ENCODE measurements at places on chromosomes 6 and 20. TPM values are rescaled to one million over a fixed set of nuclear protein-coding genes. Genes with fewer than 3 reads are reported as not detected.

DNA sequence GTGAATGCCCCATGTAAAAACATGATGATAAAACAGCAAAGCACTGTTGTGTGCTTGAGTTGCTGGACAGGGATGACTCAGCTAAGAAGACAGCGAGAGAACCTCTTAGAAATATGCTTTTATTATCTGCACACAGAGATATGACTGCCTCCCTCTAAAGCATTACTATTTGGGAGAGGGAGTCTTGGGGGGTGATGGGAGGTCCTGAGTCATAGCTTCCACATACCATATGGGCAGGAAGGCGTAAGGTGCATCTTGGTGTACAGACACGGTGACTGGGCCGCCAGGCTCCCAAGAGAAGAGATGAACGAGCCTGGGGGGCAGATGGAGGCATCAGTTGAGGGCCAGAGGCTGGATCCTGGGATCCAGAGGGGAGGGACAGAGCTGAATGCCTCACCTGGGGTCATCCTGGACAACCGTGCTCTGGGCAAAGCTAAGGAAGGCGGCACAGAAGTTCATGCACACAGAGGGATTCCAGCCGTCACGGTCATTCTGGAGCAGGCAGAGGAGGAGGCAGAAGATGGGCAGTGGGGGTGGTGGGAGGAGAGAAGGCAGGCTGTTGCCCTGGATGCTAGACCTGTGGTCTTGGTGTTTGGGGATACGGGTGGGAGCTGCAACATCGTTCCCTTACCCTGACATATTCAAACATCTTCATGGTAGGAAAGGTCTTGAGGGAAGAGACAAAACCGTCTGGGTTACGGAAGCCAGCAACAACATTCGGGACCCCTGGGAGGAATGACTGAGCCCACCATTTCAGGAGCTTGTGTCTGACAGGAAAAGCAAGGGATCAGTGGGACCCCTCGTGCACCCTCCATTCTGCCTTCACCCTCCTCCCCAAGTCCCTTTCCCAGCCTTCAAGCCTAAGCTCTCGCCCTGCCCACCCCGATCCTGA is 2.0 kb downstream of the DXO start:
- no peak overlapping the region for H3K4me3 ChIP-seq
- DNase-seq, result no peak
- peaks cover 52% of the 10 kb centered on the region for H3K36me3 ChIP-seq
- H3K27ac ChIP-seq, result no peak overlapping the region
- no peaks in the 10 kb centered on the region for H3K27me3 ChIP-seq
- no peaks in the 10 kb centered on the region for H3K4me1 ChIP-seq

- no peak overlapping the region for H3K27ac ChIP-seq
- no peak for DNase-seq
Measured at GRCh38 chr6:88374553-88374952, 208.4 kb upstream of the CNR1 start.

Gene RSPH9
- total RNA-seq, result not detected

Gene MYLK2
- not detected for total RNA-seq

Gene BCKDHB
- total RNA-seq, result 17.9 TPM

Gene LRRC73
- total RNA-seq, result not detected

Gene MYBL2
- total RNA-seq, result 27.2 TPM

- H3K4me3 ChIP-seq, result no peak overlapping the region
- H3K27ac ChIP-seq, result no peak overlapping the region
- DNase-seq, result no peak
- H3K27me3 ChIP-seq, result no peaks in the 10 kb centered on the region
- H3K4me1 ChIP-seq, result no peaks in the 10 kb centered on the region
Measured at GRCh38 chr6:29491574-29491973, 3.8 kb upstream of the MAS1L start.

DNA sequence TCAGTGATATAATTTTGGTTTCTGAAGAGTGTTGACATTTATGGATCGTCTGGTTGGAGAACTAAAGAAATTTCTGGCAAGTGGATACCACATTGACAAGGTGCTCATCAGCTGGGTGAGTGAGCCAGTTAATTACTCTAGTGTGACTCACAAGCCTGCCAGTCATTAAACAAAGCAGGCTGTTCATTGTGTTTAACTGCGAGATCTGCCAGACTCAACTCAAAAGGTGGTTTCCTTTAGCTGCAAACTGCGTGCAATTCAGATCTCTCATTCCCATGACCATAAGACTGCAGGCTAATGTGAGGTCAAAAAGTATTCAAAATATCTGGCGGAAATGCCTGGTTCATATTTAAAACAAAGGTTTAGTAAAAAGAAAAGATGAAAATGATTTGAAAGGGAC is 32.5 kb upstream of the IYD start:
- no peaks in the 10 kb centered on the region for H3K36me3 ChIP-seq
- H3K27me3 ChIP-seq, result no peaks in the 10 kb centered on the region
- H3K4me1 ChIP-seq, result no peaks in the 10 kb centered on the region
- no peak overlapping the region for H3K27ac ChIP-seq
- no peak for DNase-seq

- no peaks in the 10 kb centered on the region for H3K36me3 ChIP-seq
- H3K27ac ChIP-seq, result no peak overlapping the region
- no peak for DNase-seq
- H3K27me3 ChIP-seq, result no peaks in the 10 kb centered on the region
Measured at GRCh38 chr6:56978530-56978929, 23.6 kb downstream of the BEND6 start.

DNA sequence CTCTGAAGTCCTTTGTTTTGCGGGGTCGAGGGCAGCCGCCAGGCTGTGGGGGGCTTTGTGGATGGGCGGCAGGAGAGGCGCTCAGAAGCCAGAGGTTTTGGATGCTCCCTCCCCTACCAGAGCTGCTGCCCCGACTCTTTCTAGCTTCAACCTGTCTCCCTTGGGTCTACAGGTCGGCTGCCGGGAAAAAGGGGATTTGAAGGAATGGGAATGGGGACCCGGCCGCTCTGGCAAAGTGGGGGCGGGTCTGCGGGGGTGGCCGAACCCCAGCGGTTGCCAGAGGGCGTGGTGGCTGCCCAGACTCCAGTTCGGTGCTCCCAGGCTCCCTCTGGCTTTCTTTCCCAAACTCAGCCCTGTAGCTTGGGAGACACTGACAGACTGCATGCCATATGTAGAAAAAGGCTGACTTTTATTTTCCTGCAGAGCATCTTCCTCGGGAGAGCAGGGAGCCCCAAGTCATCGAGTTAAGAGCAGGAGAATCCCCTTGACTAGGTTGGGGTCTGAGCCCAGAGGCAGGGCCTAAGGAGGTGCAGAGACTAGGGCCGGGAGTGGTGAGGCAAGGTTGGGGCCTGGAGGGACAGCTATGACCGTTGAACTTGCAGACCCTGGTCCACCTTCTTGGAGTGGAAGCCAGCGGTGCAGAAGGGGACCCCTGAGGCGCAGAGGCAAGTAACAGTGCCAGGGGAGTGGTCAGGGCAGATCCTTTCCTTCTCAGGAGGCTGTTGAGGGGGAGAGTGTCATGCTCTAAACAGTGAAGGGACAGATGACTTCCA is 1.4 kb upstream of the PPP1R18 start:
- no peak for DNase-seq
- no peaks in the 10 kb centered on the region for H3K36me3 ChIP-seq
- peak overlapping the region; percentile 86 for H3K27ac ChIP-seq
- peaks cover 48% of the 10 kb centered on the region for H3K4me1 ChIP-seq
- no peaks in the 10 kb centered on the region for H3K27me3 ChIP-seq

Gene ASIP
- total RNA-seq, result not detected

DNA sequence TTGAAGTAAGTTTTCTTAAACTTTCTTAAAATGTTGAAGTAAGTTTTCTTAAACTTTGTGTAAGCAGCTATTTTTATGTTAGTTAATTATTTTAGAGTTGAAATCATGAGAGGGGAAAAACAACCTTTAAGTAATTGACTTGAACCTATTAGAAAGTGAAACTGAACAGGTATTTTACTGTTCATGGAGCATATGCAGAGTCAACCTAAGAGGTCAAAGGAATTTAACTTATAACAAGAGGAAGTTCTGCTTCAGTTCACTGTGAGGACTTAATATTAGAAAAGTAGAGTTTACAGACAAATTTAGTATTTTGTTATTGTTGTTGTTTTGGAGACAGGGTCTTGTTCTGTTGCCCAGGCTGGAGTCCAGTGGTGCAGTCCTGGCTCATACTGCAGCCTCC is 38.0 kb downstream of the CDYL start:
- no peak for DNase-seq
- no peaks in the 10 kb centered on the region for H3K27me3 ChIP-seq
- H3K27ac ChIP-seq, result no peak overlapping the region
- no peaks in the 10 kb centered on the region for H3K4me1 ChIP-seq
- H3K36me3 ChIP-seq, result no peaks in the 10 kb centered on the region

GRCh38 chr6:154805288-154805911 is 72.2 kb downstream of the SCAF8 start:
- no peak overlapping the region for H3K27ac ChIP-seq
- H3K36me3 ChIP-seq, result no peaks in the 10 kb centered on the region
- H3K27me3 ChIP-seq, result no peaks in the 10 kb centered on the region
- no peaks in the 10 kb centered on the region for H3K4me1 ChIP-seq

- no peaks in the 10 kb centered on the region for H3K4me1 ChIP-seq
- no peaks in the 10 kb centered on the region for H3K36me3 ChIP-seq
- no peak overlapping the region for H3K27ac ChIP-seq
- no peaks in the 10 kb centered on the region for H3K27me3 ChIP-seq
- no peak overlapping the region for H3K4me3 ChIP-seq
- DNase-seq, result no peak
Measured at GRCh38 chr6:159929819-159930218, 39.0 kb downstream of the MAS1 start.

Gene PLEKHG1
- 76.1 TPM for total RNA-seq

Gene MYB
- total RNA-seq, result 15.3 TPM

Gene DACT2
- total RNA-seq, result 1.1 TPM

- H3K27ac ChIP-seq, result peak overlapping the region; percentile 12
- no peaks in the 10 kb centered on the region for H3K36me3 ChIP-seq
- no peaks in the 10 kb centered on the region for H3K4me1 ChIP-seq
- H3K4me3 ChIP-seq, result no peak overlapping the region
Measured at GRCh38 chr6:119261944-119262284, 87.6 kb downstream of the MAN1A1 start.

DNA sequence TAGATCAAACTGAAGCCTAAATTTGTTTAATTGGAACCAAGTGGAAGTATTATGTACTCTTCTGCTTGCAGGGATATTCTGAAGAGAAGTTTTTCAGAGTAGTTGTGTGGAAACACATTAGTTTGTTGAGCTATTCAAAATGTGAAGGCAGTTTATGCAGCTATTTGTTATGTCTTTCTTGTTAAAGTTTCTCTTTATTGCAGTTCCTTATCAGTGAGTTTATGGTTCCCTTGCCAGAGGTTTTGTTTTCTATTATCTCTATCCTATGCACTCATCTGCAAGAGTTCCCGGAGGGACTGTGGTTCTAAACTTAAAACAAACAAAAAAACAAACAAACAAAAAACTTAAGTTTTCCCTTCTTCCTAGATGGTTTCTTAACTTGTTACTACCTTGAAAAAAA is 143.7 kb upstream of the SLC22A16 start:
- no peaks in the 10 kb centered on the region for H3K36me3 ChIP-seq
- no peak overlapping the region for H3K4me3 ChIP-seq
- DNase-seq, result no peak
- H3K4me1 ChIP-seq, result no peaks in the 10 kb centered on the region

- peak within 1 kb of the TSS; percentile 1 for H3K4me3 ChIP-seq
- peak; percentile 85 for DNase-seq
- peaks cover 38% of the 10 kb centered on the region for H3K4me1 ChIP-seq
- H3K27ac ChIP-seq, result no peak within 1 kb of the TSS
- H3K27me3 ChIP-seq, result no peaks in the 10 kb centered on the region
- no peaks in the 10 kb centered on the region for H3K36me3 ChIP-seq
Measured at GRCh38 chr20:62427172-62428001, at the start of gene RBBP8NL. Gene RBBP8NL (minus strand): TSS chr20:62427539. CDS start chr20:62419647, 7,892 bp downstream.

Gene PTCHD4
- not detected for total RNA-seq

Gene ZGPAT
- 49.2 TPM for total RNA-seq

- DNase-seq, result no peak
- no peaks in the 10 kb centered on the region for H3K36me3 ChIP-seq
- no peaks in the 10 kb centered on the region for H3K4me1 ChIP-seq
- H3K27me3 ChIP-seq, result no peaks in the 10 kb centered on the region
- no peak overlapping the region for H3K4me3 ChIP-seq
Measured at GRCh38 chr6:128303870-128304269, 216.5 kb downstream of the PTPRK start.

GRCh38 chr20:1508574-1508973 is 17.4 kb upstream of the SIRPB2 start:
- no peak overlapping the region for H3K4me3 ChIP-seq
- DNase-seq, result no peak
- H3K36me3 ChIP-seq, result no peaks in the 10 kb centered on the region

Gene F13A1
- 13.0 TPM for total RNA-seq

- H3K36me3 ChIP-seq, result peaks cover 11% of the 10 kb centered on the region
- no peaks in the 10 kb centered on the region for H3K27me3 ChIP-seq
- H3K4me3 ChIP-seq, result peak within 1 kb of the TSS; percentile 79
Measured at GRCh38 chr20:3786665-3787323, at the start of gene CENPB. Gene CENPB (minus strand): TSS chr20:3786740. CDS start chr20:3786483, 257 bp downstream.

DNA sequence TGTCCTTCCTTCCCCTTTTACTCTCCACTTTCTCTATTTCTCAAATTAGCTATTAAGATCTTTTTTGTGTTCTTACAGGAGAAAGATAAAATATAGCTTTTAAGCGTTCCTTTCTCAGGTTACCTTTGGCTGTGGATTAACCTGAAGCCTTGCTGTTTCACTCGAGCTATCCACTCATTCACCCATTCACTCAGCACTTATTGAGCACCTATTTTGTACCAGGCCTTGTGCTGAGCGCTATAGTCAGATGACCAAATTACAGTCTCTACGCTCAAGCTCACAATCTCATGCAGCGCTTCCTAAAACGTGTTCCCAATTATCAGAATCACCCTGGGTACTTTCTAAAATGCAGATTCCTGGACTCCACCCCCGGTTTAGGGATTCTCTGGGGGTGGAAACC is 1.8 kb upstream of the CEP250 start:
- no peaks in the 10 kb centered on the region for H3K36me3 ChIP-seq
- peak overlapping the region; percentile 77 for H3K4me3 ChIP-seq
- H3K27ac ChIP-seq, result no peak overlapping the region
- H3K4me1 ChIP-seq, result peaks cover 8% of the 10 kb centered on the region
- DNase-seq, result no peak

- no peak overlapping the region for H3K4me3 ChIP-seq
- no peak overlapping the region for H3K27ac ChIP-seq
- H3K27me3 ChIP-seq, result no peaks in the 10 kb centered on the region
- H3K4me1 ChIP-seq, result no peaks in the 10 kb centered on the region
Measured at GRCh38 chr20:58065508-58066361, 162.7 kb downstream of the ANKRD60 start.

GRCh38 chr20:57918551-57918950 is 208.7 kb upstream of the PMEPA1 start:
- no peak overlapping the region for H3K4me3 ChIP-seq
- no peaks in the 10 kb centered on the region for H3K36me3 ChIP-seq
- no peak for DNase-seq
- no peak overlapping the region for H3K27ac ChIP-seq
- no peaks in the 10 kb centered on the region for H3K27me3 ChIP-seq
- peaks cover 8% of the 10 kb centered on the region for H3K4me1 ChIP-seq

- H3K4me3 ChIP-seq, result no peak overlapping the region
- no peak overlapping the region for H3K27ac ChIP-seq
- no peaks in the 10 kb centered on the region for H3K36me3 ChIP-seq
- DNase-seq, result no peak
Measured at GRCh38 chr6:165931675-165932074, 236.0 kb downstream of the TBXT start.

- no peaks in the 10 kb centered on the region for H3K36me3 ChIP-seq
- DNase-seq, result no peak
- H3K27ac ChIP-seq, result no peak overlapping the region
- H3K27me3 ChIP-seq, result no peaks in the 10 kb centered on the region
- no peaks in the 10 kb centered on the region for H3K4me1 ChIP-seq
Measured at GRCh38 chr6:36247693-36248092, 22.2 kb upstream of the PNPLA1 start.

- peak overlapping the region; percentile 93 for H3K27ac ChIP-seq
- H3K36me3 ChIP-seq, result no peaks in the 10 kb centered on the region
- H3K4me1 ChIP-seq, result no peaks in the 10 kb centered on the region
Measured at GRCh38 chr6:90586546-90586835, 381 bp downstream of the MAP3K7 start.

GRCh38 chr6:128519132-128519930 is 1.1 kb downstream of the PTPRK start:
- peak overlapping the region; percentile 98 for H3K27ac ChIP-seq
- H3K4me3 ChIP-seq, result peak overlapping the region; percentile 78
- H3K4me1 ChIP-seq, result peaks cover 22% of the 10 kb centered on the region

Gene PTCRA
- not detected for total RNA-seq

Measured in Peyer's patch (tissue), 4 donors.